ENCODE measurements at places on chromosomes 7 and 10.

- no peak for DNase-seq
These were observed 19.0 kb upstream of the HSPB1 start for GRCh38 chr7:76283254-76284159.

GRCh38 chr7:82441669-82442478 lies 1.7 kb downstream of the CACNA2D1 start:
- DNase-seq = no peak

DNA sequence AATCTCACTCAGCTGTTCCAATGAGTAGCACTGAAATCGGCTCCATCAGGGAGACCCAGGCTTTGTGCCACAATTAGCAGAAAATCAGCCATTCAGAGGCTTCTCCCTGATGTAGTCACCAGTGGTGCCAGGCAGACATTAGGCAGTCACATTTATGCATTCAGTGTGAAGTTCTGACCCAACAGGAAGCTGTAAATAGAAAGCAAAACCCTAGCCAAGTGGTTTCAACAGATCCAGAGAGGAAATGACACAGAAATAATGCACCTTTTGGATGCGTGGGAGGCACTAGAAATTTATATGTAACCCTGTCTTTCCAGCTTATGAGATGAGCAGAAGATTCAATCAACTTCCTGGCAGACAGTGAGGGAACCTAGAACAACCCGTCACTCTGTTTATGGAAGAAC lies 186.4 kb downstream of the PDE1C start:
- DNase-seq = no peak

- DNase-seq = no peak
These were observed 2.8 kb downstream of the TSC22D4 start for GRCh38 chr7:100476101-100476780.

GRCh38 chr7:150435390-150436073 lies 14.9 kb upstream of the GIMAP8 start:
- no peak for DNase-seq

DNA sequence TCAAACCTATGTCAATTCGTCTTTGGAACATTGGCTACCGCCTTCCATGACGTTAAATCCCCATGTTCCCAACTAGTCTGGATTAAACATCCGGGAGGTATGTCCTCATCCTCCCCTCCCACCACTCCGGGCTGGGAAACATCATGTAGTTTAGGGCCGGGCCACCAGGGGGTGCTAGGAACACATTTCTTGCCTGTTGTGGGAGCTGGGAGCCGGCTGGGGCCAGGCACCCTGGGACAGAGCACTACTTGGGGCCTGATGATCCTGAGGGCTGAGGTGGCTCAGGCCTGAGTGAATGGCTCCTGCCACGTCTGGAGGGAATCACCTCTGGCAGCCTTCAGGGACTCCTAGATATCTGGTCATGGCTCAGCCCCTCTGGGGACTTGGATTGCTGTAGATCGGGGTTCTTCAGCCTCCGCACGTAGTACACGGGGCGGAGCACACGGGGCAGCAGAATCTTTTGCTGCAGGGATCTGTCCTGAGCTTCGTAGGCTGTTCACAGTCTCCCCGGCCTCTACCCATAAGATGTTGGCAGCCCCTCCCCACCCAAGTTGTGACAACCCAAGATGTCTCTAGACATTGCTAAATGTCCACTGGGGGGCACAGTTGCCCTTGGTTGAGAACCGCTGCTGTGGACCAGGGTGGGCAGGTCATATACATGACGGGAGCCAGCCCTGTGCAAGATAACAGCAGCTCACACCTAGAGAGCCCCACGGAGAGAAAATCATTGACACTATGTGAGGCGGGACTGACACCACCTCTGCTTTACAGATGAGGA lies 141.2 kb upstream of the ZNF716 start:
- DNase-seq = no peak

- DNase-seq = no peak
These were observed at the start of gene TMEM130 for GRCh38 chr7:98869597-98870120. TMEM130 (minus strand) TSS chr7:98870014; CDS start chr7:98869861, 153 bp downstream.

DNA sequence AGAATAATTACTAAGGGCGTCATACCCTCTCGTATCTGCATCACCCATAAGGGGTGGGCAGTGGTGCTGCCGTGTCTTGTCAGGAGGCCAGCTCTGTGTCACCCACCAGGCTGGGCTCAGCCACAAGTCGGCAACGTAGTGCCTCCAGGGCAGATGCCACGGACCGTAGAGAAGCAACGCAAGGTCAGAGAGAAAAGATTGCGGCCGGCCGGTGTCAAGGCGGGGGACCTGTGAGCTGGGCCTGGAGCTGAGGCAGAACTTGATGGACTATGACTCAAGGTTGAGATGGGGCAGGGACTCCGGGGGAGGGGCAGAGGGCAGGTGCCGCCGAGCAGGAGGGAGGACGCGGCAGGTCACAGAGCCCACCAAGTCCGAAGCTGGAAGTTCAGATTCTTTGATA lies 29.5 kb downstream of the FOXK1 start:
- no peak for DNase-seq

DNA sequence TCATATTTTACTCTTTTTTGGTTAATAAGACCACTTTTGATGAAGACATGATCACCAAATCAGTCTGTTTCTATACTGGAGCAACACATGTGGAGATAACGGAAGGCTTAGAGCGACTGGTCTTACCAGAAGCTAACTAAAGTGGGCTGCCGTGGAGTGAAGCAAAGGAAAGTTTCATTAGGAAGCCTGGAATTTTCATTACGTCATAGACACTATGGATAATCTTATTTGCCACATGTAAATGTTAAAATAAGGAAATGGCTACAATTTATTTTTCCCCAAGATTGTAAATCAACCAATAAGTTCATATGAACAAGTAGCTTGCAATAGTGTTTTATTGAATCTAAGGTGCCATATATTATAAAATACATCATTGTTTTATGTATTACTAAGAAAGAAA lies 185.4 kb downstream of the PHTF2 start:
- DNase-seq = no peak

- no peak for DNase-seq
These were observed 17.7 kb downstream of the WDR91 start for GRCh38 chr7:135193615-135194081.

DNA sequence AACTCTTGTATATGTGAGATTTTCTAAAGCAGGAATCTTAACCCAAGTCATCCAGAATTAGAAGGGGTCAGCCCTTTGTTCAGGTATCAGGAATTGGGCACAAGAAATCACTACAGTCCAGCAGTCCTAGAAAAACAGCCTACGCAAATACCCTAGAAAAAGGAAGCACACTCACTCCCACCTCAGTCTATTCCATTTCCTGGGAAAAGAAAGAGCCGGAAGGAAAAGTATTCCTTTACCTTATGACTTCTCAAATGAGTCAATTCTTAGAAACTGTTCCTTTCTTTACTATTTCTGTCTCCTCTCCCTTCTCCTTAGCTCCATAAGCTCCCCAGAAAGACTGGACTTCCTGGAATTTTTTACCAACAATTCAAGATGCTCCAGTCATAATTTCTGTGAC lies 62.7 kb downstream of the DNAJC12 start:
- DNase-seq = no peak

DNA sequence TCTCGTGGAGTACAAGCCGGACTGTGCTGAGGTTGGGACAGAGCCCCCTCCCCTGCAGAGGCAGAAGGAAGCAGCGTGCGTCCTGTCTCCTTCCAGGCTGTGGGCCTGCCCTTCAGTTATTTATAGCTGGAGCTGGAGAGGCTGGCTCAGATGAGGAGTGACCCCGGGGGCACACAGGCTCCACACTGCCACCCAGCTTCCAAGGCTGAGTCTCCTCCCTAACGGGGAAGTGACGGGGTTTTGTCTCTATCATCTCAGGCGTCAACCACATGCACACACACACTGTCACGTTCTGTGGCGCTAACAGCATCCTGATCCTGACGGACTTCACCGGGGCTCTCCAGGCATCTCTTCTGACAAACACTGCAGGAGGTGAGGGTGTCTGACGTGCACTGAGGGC lies 25.4 kb downstream of the AMZ1 start:
- DNase-seq = no peak

GRCh38 chr7:135942614-135943013 lies 34.5 kb downstream of the MTPN start:
- DNase-seq = no peak

- DNase-seq = no peak
These were observed 1.8 kb downstream of the LUC7L2 start for GRCh38 chr7:139361523-139361922.
